Stimulated activated CD8-positive, alpha-beta memory T cell treated with anti-CD3 and anti-CD28 coated beads, Interleukin-15, amount 100 ng/mL, for 4 hours (primary cell): ENCODE measurements at places on chromosomes 5 and 9.

- no peak for DNase-seq
Measured at GRCh38 chr9:25562101-25562500, 116.1 kb downstream of the TUSC1 start.

GRCh38 chr5:100406640-100407039 is 128.5 kb upstream of the FAM174A start:
- DNase-seq: no peak

DNA sequence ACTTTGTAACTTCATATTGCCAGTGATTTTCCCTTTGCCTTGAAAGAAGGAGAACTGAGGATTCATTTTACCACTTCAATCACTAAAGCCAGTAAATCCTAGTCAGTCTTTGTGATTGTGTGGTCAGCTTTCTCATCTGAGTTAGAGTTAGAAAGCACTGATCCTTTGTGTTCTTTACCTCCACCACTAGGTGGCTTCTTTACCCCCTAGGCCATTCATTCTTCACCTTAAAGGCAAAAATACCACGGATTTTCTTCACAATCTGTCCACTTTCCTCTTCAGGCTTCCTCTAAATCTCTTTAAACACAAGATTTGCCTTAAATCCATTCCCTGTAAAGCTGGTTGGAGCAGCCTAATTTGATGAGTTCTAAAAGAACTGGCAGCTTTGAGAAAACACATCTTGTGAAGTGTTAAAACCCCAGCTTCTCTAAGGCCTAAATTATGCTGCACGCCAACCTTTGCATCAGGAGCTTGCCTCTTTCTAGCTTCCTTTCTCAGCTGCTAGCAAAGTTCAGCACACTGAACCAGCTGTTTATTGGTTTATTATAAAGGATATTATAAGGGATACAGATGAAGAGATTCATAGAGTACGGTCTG is 20.4 kb downstream of the BDP1 start:
- DNase-seq: no peak

DNA sequence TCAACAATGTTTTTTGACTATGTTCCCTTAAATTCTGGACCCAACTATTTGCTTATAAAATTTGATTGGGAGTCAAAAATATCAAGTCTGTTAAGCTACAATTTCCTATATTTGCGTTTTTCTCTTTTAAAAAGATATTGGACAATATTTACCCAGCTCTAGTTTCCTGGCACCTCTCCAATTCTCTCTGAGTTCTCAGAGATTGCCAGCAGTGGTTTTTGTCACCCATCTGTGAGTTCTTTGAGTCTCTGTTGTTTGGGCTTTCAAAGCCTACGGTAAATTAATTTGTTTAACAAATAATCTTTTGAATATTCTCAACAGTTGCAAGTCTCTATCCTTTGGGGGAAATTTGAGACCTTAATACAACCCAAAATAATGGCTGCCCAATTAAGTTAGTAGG is 174.2 kb upstream of the PUM3 start:
- DNase-seq: no peak

DNA sequence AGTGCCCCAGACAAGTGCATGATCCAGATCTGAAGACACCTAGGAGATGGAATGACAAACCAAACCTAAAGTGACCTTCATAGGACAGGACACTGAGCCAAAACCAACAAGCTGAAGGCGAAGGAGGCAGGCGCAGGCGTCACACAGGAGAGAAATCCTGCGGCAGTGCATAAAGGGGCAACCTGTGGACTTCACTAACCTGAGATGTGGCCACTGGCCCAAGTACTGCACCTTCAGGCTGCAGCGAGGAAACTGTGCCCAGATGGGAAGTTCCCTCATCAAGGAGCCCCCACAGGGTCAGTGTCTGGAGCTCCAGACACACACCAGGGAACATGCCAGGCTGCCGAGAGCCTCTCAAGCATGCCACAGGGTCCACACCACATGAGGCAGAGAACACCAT is 3.7 kb downstream of the IPPK start:
- DNase-seq: no peak

DNA sequence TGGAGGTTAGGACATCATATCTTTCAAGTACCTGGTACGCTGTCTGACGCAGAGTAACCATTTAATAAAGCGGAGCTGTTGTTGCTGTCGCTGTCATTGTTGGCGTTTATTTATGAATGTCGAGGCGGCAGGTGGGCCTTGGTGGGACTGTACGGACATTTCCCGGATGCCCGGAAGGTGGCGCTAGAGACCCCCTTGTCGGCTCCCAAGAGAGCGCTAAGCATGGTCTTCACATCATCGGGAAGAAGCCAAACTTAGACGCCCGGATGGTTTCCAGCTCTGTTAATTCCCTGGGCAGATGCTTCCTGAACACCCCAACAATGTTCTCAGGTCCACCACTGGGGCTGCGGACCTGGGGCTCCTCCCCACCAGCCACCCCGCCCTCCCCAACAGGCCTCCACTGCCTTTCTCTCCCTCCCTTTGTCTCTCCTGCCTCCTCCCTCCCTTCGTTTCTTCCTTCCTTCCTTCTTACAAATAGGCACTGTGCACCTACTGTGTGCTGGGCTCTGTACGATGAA is 54.1 kb downstream of the DUSP1 start:
- DNase-seq: peak; percentile 61

- no peak for DNase-seq
Measured at GRCh38 chr5:131495536-131496399, 139.3 kb downstream of the RAPGEF6 start.

- DNase-seq: no peak
Measured at GRCh38 chr5:146944019-146944418, 65.5 kb upstream of the PPP2R2B start.

- DNase-seq: no peak
Measured at GRCh38 chr5:142670804-142671203, 15.1 kb downstream of the FGF1 start.

DNA sequence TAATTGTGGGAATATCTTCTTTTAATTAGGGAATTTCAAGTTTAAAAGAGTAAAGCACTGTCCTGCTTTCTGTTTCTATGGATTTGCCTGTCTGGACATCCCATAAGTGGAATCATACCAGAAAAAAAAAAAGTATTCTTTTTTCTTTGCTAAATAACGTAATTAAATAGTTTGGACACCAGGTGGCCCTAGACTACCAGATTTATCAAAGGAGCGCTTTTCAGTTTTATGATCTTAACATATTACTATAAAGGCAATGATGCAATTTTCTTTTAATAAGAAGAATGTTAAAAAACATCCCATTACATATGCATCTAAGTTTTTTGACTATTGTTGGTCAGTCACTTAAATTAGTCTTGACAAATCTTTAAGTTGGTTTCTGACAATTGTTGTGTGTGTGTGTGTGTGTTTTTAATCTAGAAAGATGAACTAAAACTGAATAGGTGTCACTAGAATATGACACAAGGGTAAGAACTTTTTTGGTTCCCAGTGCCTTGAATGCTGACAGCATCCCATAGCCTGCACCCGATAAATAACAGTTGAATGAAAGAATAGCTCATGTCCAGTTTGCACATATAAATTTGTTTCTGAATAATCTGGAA is 49.5 kb downstream of the C5orf22 start:
- DNase-seq: no peak

GRCh38 chr5:139382807-139383206 is 290 bp downstream of the SLC23A1 start:
- no peak for DNase-seq

GRCh38 chr5:75331095-75332090 is 5.6 kb upstream of the HMGCR start:
- no peak for DNase-seq

DNA sequence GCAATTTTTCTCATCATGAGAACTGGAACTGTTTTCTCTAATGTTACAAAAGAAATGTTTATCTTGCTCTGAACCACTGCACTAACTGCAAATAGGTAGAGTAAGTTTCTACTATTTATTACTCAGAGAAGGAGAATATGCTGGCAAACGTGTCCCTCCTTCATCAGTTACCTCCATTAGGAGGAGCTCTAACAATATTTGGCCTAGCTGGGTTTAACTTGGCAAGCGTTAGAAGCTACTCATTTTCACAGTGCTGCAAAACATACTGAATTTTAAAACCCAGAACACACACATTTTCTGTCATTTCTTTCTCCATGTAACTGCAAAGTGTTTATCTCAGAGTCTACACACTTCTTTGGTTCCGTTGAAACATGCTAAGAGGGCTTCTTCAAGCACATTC is 101.0 kb upstream of the GABRG2 start:
- DNase-seq: no peak

DNA sequence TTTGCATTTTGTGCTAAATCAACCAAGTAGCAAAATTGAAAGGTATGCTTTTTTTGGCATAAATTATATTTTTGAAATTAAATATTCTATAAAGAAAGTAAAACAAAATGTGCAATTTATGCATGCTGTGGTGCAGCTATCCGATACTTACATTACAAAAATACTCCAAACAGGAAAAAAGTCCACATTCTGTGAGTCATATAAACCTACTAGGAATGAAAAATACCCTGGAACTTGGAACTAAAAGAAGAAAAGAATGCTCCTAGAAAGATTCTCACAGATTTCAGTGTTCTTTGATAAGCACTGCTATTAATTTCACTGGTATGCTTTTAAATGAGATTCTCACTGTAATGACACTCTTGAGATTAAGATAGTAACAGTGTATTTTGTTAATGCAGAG is 92.6 kb downstream of the OSMR start:
- no peak for DNase-seq

- DNase-seq: no peak
Measured at GRCh38 chr9:4842213-4842612, 49.5 kb downstream of the RCL1 start.

DNA sequence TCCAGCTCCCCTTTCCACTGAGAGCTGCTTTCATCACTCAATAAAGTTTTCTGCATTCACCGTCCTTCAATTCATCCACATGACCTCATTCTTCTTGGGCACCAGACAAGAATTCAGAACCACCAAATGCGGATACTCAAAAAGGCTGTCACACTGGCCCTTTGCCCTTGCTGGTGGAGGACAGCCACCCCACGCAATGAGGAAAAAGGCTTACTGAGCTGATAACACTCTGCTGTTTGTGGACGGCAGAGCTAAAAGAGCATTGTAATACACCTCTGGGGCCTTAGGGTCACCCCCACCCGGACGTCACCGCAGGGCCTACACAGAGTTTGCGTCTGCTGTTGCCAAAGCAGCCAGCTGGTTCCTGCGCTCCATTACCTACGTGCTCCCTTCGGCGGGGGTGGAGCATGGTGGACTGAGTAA is 51.2 kb upstream of the ZNF608 start:
- no peak for DNase-seq

DNA sequence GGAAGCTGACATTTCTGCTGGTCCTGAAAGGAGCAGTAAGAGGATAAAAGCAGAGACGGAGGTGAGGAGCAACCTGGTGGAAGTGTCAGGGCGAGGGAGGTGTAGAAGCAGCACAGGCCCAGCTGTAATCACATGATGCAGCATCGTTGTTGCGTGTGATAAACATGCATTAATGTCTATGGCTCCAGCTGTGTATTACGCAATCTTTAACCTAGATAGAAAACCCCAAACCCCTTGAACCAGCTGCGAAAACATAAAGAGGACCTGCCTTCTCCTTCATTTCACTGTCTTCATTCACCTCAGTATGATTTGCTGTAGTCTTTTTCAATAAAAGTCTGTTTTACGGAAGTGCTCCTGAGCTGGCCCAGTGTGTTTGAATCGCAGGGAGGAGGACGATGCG is 162.9 kb downstream of the NTRK2 start:
- no peak for DNase-seq

DNA sequence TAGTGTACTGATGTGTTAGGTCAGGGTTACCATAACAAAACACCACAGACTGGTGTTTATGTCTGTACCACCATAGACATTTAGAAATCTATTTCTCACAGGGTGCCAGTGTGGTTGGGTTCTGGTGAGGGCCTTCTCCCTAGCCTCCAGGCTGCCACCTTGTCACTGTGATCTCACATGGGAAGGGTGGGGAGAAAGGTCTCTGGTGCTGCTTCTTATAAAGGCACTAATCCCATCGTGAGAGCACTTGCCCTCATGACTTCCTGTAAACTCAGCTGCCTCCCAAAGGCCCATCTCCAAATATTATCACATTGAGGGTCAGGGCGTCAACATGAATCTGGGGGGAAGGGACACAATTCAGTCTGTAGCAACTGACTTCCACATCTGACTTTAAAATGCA is 49.8 kb downstream of the PIK3R1 start:
- DNase-seq: no peak

GRCh38 chr9:126965077-126965476 is 50.5 kb downstream of the RALGPS1 start:
- DNase-seq: no peak

DNA sequence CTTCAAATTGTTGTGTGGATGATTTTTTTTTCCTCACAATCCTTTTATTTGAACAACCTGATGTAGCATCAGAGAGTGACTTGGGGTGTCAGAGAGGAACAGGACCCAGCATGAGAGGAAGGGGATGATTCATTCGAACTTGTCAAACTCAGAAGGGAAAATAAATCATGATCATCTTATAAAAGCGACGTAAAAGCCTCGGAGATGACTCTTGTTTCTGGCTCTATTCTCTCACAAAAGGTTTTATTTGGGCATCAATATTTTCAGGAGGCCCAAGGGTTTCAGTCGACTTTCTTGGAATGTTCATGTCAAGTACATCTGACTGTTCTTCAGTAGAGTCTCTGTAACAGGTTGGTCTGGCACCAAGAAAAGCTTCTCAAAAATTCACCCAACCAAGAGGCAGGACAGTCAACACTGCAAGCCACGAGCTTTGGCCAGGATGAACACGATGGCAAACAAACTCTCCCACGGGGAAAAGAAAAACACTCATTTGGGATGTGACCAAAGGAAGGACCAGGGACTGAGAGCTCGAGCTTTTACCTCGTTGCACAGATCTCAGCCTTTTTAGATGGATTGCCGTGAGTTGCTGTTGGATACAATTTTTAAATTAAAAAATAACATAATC is 55.1 kb downstream of the ANKH start:
- no peak for DNase-seq

GRCh38 chr5:93055971-93056370 is 525.0 kb downstream of the NR2F1-AS1 start:
- DNase-seq: no peak

DNA sequence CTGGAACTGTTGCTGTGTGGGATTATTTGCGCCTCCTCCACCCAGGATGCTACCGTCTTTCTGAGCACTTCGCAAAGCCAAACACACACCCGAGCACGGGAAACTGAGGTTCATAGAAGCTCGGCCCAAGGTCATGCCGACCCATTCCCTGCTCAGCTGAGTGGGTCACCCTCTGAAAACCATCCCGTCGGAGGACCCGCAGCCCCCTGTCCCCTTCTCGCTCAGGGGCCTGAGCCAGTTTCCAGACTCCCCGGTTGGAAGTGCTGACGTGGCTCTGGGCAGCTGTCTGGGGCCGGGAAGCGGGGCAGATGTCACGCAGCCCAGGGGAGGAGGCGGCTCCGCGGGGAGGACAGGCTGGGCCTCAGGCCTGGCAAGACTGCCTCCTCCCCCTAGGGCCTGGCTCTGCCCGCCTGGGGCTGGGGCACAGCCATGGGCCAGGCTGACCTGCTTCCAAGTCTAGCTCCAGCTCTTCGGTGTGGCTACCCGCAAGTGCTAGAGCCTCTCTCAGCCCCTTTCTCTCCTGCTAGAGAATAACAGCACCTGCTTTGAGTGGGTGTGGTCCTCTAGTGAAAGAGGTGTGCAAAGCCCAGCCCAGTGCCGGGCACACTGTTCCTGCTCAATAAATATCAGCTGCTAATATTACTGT is 9.9 kb upstream of the CXXC5 start:
- DNase-seq: no peak

GRCh38 chr5:111248571-111248970 is 24.4 kb downstream of the CAMK4 start:
- DNase-seq: no peak
